ENCODE measurements at places on chromosomes 3 and 15. TPM values are rescaled to one million over a fixed set of nuclear protein-coding genes. Genes with fewer than 3 reads are reported as not detected.

- no peak overlapping the region for H3K4me3 ChIP-seq
- no peak for DNase-seq
- no peaks in the 10 kb centered on the region for H3K36me3 ChIP-seq
- H3K27me3 ChIP-seq = no peaks in the 10 kb centered on the region
- peaks cover 9% of the 10 kb centered on the region for H3K4me1 ChIP-seq
Measured at GRCh38 chr3:45164056-45164455, 17.9 kb upstream of the CDCP1 start.

GRCh38 chr15:80087104-80087503, 27.6 kb downstream of the ZFAND6 start:
- H3K36me3 ChIP-seq = no peaks in the 10 kb centered on the region
- DNase-seq = no peak
- no peaks in the 10 kb centered on the region for H3K4me1 ChIP-seq
- no peak overlapping the region for H3K4me3 ChIP-seq
- H3K27ac ChIP-seq = no peak overlapping the region

DNA sequence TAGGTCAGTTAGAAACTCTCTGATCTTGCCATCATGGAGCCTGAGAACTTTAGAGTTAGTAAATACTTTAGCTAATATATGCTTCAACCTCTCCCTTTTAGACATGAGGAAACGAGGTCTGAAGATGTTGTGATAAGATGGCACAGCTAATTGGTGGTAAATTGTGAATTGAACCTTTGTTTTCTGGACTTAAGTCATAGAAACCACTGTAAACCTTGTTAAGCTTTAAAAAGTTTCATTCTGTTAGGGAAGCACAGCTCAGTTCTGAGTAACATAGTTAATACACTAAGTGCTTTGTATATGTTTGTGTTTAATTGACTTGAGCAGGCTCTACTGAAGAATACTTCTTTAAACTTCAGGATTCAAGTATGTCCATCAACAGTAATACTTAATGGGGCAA, 108.6 kb downstream of the AKAP13 start:
- no peaks in the 10 kb centered on the region for H3K27me3 ChIP-seq
- H3K36me3 ChIP-seq = no peaks in the 10 kb centered on the region
- H3K4me3 ChIP-seq = no peak overlapping the region
- peaks cover 6% of the 10 kb centered on the region for H3K4me1 ChIP-seq
- H3K27ac ChIP-seq = no peak overlapping the region

Gene EXOSC7
- total RNA-seq = 34.8 TPM

Gene RBPMS2
- 3.7 TPM for total RNA-seq

DNA sequence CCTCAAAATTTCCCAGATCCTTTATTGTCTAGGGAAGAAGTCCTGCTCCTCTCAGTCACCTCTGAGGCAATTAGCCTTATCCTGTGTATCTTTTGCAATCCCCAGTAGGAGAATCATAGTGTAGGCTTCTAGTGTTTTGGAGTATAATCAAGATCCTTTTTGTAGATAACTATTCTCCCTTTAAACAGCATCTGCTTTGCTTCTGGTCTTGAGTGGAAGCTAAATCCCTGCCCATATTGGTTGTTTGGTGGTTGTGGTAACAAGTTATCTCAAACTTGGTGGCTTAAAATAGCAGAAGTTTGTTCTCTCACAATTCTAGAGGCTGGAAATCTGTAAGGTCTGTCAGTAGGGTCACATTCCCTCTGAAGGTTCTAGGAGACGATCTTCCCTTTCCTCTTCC, 217.5 kb upstream of the RASGRP1 start:
- no peak for DNase-seq
- H3K27me3 ChIP-seq = peaks cover 4% of the 10 kb centered on the region
- no peak overlapping the region for H3K4me3 ChIP-seq

DNA sequence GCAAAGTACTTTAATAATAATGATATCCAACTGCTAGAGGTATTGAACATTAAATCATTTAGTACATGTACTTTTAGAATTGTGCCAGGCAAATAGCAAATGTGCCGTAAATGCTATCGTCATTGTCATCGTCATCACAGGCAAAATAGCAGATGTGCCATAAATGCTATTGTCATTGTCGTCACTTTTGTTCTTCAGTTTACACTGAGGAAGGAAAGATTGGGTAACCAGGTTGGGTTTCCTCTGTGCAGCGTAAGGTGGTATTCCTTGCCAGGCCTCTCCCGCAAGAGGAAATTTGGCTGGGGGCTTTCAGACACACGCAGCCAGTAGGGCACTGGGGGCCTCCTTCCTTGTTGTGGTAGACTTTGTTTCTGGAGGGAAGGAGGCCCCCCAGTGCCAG, 26.4 kb downstream of the ABHD17C start:
- DNase-seq = no peak
- no peak overlapping the region for H3K4me3 ChIP-seq
- no peaks in the 10 kb centered on the region for H3K4me1 ChIP-seq
- H3K36me3 ChIP-seq = no peaks in the 10 kb centered on the region
- peak overlapping the region; percentile 38 for H3K27ac ChIP-seq
- H3K27me3 ChIP-seq = no peaks in the 10 kb centered on the region

- H3K27ac ChIP-seq = no peak overlapping the region
- no peaks in the 10 kb centered on the region for H3K27me3 ChIP-seq
- no peak for DNase-seq
- no peaks in the 10 kb centered on the region for H3K36me3 ChIP-seq
- no peak overlapping the region for H3K4me3 ChIP-seq
Measured at GRCh38 chr3:58989163-58989562, 60.7 kb downstream of the CFAP20DC start.

DNA sequence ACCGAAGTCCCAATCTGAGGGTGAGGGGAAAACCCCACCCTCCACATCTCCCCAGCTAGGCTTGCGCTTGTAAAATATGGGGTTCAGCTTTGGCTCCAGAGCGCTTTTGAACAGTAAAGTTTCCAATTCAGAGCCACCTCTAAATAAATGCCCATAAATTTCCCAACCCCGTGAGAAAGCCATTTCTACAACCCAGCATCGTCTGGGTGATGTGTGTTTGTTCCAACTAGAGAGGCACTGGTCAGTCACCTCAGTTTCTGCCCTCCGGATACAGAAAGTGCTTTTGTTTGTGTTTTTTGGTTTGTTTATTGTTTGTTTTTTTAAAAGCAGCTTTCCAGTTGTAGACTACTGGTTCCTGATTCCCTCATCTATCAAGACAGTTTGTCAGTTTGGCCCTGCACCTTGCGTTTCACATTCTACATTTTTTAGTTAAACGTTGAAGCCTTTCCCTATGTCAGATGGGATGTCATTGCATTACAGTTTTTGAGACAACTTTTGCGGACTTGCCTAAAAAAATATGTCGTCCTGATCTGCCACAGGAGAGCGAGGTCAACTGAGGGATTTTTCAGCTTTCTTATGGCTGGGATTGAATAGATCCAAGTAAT, 15.0 kb upstream of the SOX2 start:
- no peaks in the 10 kb centered on the region for H3K36me3 ChIP-seq
- H3K4me1 ChIP-seq = peaks cover 13% of the 10 kb centered on the region
- no peak overlapping the region for H3K4me3 ChIP-seq
- peaks cover 95% of the 10 kb centered on the region for H3K27me3 ChIP-seq
- H3K27ac ChIP-seq = no peak overlapping the region

DNA sequence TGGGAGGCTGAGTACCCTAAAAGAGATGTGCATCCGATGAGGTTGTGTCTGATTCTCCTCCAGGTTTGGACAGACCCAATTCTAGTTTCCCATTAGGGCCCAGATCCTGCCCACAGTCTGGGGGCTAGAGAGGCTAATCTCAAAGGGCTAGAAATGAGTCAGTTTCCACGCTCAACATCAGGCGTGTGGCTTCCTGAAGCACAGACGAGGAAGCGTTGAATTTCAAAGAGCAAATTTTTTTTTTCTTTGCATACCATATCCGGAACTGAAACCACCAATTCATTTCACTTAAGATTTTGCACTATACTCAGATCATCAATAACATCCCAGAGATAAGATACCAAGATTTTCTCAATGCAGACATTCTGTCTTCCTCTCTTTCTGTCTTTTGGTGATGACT, 173.8 kb upstream of the BCL6 start:
- H3K27me3 ChIP-seq = no peaks in the 10 kb centered on the region
- H3K36me3 ChIP-seq = no peaks in the 10 kb centered on the region
- peak overlapping the region; percentile 74 for H3K27ac ChIP-seq
- DNase-seq = no peak

DNA sequence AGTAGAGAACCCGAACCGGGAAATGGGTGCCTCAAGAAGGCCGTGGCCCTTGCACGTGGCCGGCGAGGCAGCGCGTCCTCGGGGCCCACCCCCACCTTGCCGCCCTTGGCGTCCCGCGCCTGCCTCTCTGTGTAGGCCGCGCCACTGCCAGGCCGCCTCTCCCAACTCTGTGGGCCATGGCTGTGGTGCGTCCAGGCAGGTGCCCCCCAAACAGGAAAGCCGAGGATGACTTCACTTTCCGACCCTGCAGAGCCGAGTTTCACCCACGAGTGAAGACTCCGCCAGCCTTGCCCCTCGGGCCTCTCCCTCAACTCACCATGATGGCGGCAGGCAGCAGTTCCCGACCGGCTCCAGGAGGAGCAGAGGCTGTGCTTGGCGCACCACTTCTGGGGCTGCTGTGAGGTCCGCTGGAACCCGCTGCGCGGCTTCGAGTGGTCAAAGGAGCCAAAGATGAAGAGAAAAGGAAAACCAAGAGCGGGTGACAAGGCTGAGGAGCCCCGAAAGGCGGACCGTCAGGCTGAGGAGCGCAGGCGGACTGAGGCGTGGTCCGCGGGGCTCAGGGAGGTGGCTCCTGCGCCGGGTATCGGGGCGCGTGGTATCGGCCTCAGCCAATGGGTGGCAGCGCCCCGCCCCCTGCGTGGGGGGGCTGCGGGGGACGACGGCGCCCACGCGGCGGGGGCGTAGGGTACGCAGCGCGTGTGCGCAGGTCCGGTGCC, at the start of gene DAZL:
TSS of gene DAZL (minus strand) at position 537 of the 716 bp plus-strand sequence. CDS start at position 319, 218 bp downstream.
- DNase-seq = no peak
- no peak within 1 kb of the TSS for H3K27ac ChIP-seq
- no peaks in the 10 kb centered on the region for H3K27me3 ChIP-seq
- no peak within 1 kb of the TSS for H3K4me3 ChIP-seq

GRCh38 chr3:139020868-139021234, at the start of gene PRR23B:
PRR23B (minus strand) TSS chr3:139020926; CDS start chr3:139020661, 265 bp downstream.
- no peaks in the 10 kb centered on the region for H3K4me1 ChIP-seq
- H3K27ac ChIP-seq = no peak within 1 kb of the TSS
- DNase-seq = no peak
- no peaks in the 10 kb centered on the region for H3K27me3 ChIP-seq
- no peaks in the 10 kb centered on the region for H3K36me3 ChIP-seq

GRCh38 chr3:50444213-50444612, 59.2 kb downstream of the CACNA2D2 start:
- H3K4me1 ChIP-seq = peaks cover 28% of the 10 kb centered on the region
- no peaks in the 10 kb centered on the region for H3K36me3 ChIP-seq
- no peak overlapping the region for H3K4me3 ChIP-seq
- no peaks in the 10 kb centered on the region for H3K27me3 ChIP-seq
- peak overlapping the region; percentile 53 for H3K27ac ChIP-seq
- no peak for DNase-seq

DNA sequence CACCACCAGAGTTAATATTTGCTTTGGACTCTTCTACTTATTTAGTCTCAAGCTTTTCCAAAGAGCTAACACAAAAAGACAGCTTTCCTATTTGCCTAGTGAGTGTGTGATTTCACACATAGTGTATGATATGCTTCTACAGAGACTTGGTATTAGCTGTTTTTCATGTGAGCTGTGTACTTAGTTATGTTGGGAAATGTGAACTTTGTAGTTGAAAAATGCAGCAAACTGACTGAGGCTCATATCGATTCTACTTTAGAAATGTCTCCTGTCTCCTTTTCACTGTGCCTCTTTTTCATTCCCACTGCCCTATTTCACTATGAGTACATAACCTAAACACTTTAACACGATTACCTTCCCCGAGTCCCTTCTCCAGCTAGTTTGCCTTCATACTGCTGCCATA, 136.5 kb downstream of the ALCAM start:
- no peaks in the 10 kb centered on the region for H3K27me3 ChIP-seq
- H3K36me3 ChIP-seq = no peaks in the 10 kb centered on the region
- H3K27ac ChIP-seq = no peak overlapping the region

DNA sequence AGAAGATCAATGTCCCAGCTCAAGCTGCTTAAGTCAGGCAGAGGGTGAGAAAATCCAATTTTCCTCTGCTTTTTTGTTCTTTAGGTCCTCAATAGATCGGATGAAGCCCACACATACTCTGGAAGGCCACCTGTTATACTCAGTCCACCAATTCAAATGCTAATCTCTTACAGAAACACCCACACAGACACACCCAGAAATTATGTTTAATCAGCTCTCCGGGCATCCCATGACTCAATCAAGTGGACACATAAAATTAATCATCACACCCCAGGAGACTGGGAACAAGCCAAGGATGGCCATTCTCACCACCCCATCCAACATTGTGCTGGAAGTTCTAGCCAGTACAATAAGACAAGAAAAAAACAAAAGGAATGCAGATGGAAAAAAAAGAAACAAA, 67.8 kb upstream of the SLC24A5 start:
- DNase-seq = no peak
- no peak overlapping the region for H3K4me3 ChIP-seq
- H3K4me1 ChIP-seq = no peaks in the 10 kb centered on the region
- H3K27ac ChIP-seq = no peak overlapping the region
- H3K27me3 ChIP-seq = no peaks in the 10 kb centered on the region

Gene FES
- 65.2 TPM for total RNA-seq

DNA sequence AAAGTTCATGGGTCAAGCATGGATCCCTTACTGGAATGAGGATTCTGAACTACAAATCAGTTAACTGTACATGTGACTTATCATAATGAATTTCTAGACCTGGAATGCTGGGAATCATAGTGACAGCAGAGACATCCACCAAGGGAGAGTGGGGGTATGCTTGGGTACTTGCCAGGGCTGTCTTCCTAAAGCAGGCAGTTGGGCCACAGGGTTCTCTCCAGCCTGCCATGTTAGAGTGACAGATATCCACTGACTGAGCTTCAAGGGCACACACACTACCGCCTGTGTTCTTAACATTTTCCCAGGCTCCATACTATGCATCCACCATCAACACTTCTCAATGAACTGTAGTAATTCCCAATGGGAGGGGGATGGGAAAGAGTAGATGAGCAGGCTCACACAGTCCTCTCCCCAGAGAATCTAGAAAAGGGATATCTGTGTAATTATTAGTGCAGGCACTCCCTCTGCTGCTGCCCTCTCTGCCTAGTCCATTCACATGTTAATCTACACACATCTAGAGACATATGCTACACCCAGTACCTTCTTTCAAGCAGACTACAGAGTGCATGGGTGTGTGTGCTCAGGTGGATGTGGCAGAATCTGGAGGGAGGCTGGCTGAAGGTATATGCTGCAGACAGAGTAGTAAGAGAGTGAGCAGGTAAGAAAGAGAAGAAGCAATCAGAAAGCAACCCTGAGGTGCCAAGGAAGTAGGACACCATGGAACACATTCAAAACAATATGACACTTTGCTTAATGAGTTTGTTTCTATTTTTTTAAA, 3.7 kb downstream of the FSTL1 start:
- no peak for DNase-seq
- no peaks in the 10 kb centered on the region for H3K36me3 ChIP-seq
- H3K27me3 ChIP-seq = peaks cover 48% of the 10 kb centered on the region
- peaks cover 9% of the 10 kb centered on the region for H3K4me1 ChIP-seq
- H3K27ac ChIP-seq = no peak overlapping the region

DNA sequence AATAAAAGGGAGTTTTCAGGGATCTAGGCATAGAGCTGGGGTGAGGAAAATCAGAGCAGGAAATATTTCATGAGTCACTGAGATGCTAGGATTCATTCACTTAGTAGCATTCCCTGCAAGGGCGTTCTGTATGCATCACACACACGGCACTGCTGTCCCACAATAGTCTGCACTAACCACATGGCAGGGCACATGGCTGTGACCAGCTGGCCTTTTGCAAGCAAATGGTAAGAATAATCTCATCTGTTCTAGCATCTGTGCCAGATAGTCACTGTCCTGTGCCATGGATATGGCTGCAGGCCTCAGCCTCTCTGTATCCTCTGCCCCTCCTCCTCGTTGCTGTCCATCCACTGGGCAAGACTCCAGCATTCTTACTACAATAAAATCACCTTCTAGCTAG, 37.8 kb downstream of the BOC start:
- H3K27me3 ChIP-seq = no peaks in the 10 kb centered on the region
- no peak overlapping the region for H3K27ac ChIP-seq
- H3K4me1 ChIP-seq = no peaks in the 10 kb centered on the region
- no peak overlapping the region for H3K4me3 ChIP-seq
